ENCODE measurements at places on chromosomes 1 and 21. TPM values are rescaled to one million over a fixed set of nuclear protein-coding genes. Genes with fewer than 3 reads are reported as not detected.

ZYG11A gene
- polyA plus RNA-seq: not detected

AK4 gene
- polyA plus RNA-seq: 13.7 TPM

CENPF gene
- polyA plus RNA-seq: 1.8 TPM

MMP23B gene
- polyA plus RNA-seq: 14.1 TPM

REN gene
- 0.75 TPM for polyA plus RNA-seq

LDLRAD2 gene
- 0.65 TPM for polyA plus RNA-seq

MKNK1 gene
- 29.4 TPM for polyA plus RNA-seq

CCDC190 gene
- polyA plus RNA-seq: 3.1 TPM

DMRTA2 gene
- polyA plus RNA-seq: not detected

RNF207 gene
- polyA plus RNA-seq: 8.0 TPM

SHISAL2A gene
- 2.6 TPM for polyA plus RNA-seq

FCRL5 gene
- 0.26 TPM for polyA plus RNA-seq

CENPL gene
- polyA plus RNA-seq: 2.5 TPM

DDR2 gene
- 2.3 TPM for polyA plus RNA-seq

IGFN1 gene
- 0.25 TPM for polyA plus RNA-seq

KPNA6 gene
- 7.9 TPM for polyA plus RNA-seq

CHIA gene
- 0.47 TPM for polyA plus RNA-seq

MEX3A gene
- 1.00 TPM for polyA plus RNA-seq
